HCT116 (cell line): ENCODE measurements at places on chromosomes 6 and 20. TPM values are rescaled to one million over a fixed set of nuclear protein-coding genes. Genes with fewer than 3 reads are reported as not detected.

Gene GGTLC1
- not detected for total RNA-seq

- no peak overlapping the region for H3K4me3 ChIP-seq
- H3K27me3 ChIP-seq: no peaks in the 10 kb centered on the region
- H3K36me3 ChIP-seq: no peaks in the 10 kb centered on the region
- no peak for DNase-seq
Measured at GRCh38 chr6:131960371-131961133, 9.4 kb upstream of the CCN2 start.

- no peak for DNase-seq
- H3K4me3 ChIP-seq: no peak overlapping the region
- H3K27me3 ChIP-seq: no peaks in the 10 kb centered on the region
- no peak overlapping the region for H3K27ac ChIP-seq
Measured at GRCh38 chr6:136499370-136499769, 50.9 kb downstream of the MAP7 start.

DNA sequence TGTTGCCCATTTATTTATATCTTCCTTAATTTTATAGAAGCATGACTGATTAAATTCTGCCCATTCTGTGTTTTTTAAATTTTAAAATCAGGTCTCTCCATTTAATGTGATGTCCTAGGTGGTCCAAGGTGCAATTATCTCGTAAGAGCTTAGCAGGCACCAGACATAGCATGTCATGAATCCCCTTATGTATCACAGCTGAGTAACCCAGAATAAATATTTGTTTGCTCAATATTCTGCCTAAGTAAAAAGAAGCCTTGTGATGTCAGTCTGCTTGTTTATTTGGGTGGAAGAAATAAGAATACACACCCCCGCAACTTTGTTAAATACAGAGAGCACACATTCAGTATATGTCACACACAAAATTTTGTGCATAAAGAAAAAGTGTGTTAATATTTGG is 211.3 kb downstream of the FARS2 start:
- H3K36me3 ChIP-seq: no peaks in the 10 kb centered on the region
- no peak for DNase-seq
- no peak overlapping the region for H3K27ac ChIP-seq
- no peak overlapping the region for H3K4me3 ChIP-seq

DNA sequence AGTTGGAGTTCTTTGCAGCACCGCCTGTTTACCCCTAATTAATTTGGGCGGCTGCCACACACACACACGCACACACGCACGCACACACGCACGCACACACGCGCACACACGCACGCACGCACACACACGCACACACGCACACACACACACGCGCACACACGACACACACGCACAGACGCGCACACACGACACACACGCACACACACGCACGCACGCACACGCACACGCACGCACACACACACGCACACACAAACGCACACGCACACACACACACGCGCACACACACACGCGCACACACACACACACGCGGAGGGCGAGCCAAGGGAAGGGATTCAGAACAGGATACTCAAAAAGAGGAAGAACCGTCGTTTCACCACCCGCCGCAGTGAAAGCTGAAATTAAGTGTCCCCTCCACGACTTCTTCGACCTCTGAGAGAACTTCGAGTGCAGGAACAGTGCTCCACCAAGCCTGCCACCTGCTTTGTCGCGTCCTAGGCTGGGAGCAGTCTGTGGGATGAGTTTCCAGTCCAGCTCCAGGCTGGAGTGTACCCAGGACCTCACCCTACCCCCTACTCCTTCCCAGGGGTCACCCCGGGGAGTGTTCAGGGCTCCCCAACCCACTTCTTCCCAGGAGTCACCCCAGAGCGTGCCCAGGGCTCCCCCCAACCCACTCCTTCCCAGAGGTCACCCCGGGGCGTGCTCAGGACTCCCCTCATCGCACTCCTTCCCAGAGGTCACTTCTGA is 1.1 kb downstream of the RNASET2 start:
- H3K27ac ChIP-seq: peak overlapping the region; percentile 42; the same call in 1 of the 2 replicates
- 0 out of 2 replicates have a peak, but pooled peaks cover 6% of the 10 kb centered on the region for H3K36me3 ChIP-seq
- H3K27me3 ChIP-seq: no peaks in the 10 kb centered on the region
- no peak for DNase-seq
